Pancreas (tissue), 10 donors: ENCODE measurements at places on chromosomes 12 and 14. TPM values are rescaled to one million over a fixed set of nuclear protein-coding genes. Genes with fewer than 3 reads are reported as not detected.

DNA sequence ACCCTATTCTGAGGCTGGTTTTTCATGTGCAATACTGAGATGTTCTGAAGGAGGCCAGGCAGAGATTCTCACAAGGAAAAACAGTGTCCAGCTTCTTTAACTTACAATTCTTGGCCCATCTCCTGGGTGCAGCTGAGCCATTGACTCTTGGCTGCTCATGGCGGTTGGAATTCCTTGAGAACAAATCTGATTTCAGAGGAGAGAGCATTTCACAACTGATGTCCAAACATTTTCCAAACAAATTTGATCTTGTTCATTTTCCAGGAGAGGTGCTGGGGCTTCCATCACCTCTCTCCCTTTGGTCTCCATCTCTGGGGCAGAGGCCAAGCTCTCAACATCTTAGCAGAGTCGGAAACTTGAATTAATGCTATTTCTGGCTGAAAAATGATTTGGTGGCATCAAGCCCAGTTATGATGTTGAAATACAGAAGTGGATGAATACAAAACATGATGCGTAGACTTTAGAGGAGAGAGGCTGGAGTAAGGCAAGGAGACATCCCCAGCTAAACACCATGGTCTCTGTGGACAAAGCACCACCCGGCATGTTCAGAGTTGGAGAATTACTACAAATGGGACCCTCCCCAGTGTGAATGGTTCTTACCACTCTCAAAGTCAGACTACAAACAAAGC lies 593.0 kb downstream of the VRK1 start:
- DNase-seq: no peak

PTPN21 gene
- 13.6 TPM for total RNA-seq

SERPINA10 gene
- total RNA-seq: 0.70 TPM

OTX2 gene
- total RNA-seq: not detected
